ENCODE measurements at places on chromosomes 7 and 10.
A peak's percentile ranks its signal among the peaks of the same experiment; 100 is the strongest.

- DNase-seq = no peak
Measured at GRCh38 chr7:97271619-97272018, 154.1 kb downstream of the SDHAF3 start.

DNA sequence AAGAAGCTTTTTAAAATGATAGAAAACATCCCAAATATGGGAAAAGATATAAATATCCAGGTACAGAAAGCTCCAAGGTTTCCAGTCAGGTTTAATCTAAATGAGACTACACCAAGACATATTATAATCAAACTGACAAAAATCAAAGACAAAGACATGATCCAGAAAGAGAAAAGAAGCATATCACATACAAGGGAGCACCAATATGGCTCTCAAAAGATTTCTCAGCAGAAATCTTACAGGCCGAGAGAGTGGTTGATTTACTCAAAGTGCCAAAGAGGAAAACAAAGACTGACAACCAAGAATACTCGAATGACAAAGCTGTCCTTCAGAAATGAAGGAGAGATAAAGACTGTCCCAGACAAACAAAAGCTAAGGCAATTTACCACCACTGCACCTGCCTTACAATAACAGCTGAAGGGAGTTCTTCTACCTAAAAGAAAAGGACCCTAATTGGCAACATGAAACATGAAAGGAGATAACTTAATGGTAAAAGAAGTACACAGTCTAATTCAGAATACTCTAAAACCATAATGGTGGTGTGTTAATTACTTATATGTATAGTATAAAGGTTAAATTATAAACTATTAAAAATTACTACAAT, 25.4 kb downstream of the OR2A14 start:
- no peak for DNase-seq

GRCh38 chr10:126187399-126187798, 200.9 kb downstream of the ADAM12 start:
- no peak for DNase-seq

- no peak for DNase-seq
Measured at GRCh38 chr7:68238204-68238805, 1241.7 kb downstream of the TYW1 start.

GRCh38 chr10:11825796-11826414, 2.7 kb downstream of the PROSER2 start:
- no peak for DNase-seq

GRCh38 chr7:105830405-105831301, 45.7 kb downstream of the ATXN7L1 start:
- no peak for DNase-seq

GRCh38 chr7:17489961-17490360, 191.5 kb downstream of the AHR start:
- no peak for DNase-seq

GRCh38 chr10:28397229-28397628, 94.4 kb upstream of the MPP7 start:
- no peak for DNase-seq

DNA sequence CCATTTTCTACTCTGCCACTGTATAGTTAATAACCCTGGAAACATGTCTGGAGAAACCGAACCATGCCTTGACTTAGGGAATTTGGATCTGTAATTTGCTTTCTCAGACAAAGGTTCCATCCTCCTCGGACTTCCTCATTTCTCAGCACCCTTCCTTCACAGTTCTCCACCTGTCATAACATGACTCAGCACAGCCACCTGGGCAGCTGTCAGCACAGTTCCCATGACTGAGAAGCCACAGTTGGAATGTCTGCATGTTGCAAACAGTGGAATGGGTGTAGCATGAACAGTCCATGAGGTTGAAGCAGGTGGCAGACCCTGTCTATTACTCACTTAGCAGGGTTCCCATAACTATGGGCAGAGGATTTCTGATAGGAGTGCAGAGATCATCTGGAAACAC, 634 bp upstream of the OR9A4 start:
- no peak for DNase-seq

- DNase-seq = no peak
Measured at GRCh38 chr10:11337516-11337915, 273.9 kb downstream of the USP6NL start.

- no peak for DNase-seq
Measured at GRCh38 chr10:85151506-85151905, 823.1 kb downstream of the CCSER2 start.

GRCh38 chr7:93973134-93973533, 31.0 kb downstream of the BET1 start:
- no peak for DNase-seq

GRCh38 chr10:2850202-2850601, 217.1 kb upstream of the PFKP start:
- DNase-seq = no peak

DNA sequence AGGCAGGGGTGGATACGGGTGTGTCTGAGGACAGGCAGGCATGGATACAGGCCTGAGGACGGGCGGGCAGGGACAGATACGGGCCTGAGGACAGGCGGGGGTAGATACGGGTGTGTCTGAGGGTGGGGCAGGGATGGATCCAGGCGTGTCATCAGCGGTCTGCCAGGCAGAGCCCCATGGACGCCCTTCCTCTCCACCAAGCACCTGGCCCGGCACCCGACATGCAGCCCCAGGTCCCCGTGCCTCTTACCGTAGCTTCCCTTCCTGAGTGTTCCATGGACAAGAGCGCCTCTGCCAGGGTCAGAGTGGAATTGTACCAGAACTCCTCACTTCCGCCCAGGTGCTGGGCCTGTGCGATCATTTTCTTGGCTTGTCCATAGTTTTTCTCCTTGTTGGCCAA, 74.6 kb upstream of the NKX6-2 start:
- DNase-seq = no peak

DNA sequence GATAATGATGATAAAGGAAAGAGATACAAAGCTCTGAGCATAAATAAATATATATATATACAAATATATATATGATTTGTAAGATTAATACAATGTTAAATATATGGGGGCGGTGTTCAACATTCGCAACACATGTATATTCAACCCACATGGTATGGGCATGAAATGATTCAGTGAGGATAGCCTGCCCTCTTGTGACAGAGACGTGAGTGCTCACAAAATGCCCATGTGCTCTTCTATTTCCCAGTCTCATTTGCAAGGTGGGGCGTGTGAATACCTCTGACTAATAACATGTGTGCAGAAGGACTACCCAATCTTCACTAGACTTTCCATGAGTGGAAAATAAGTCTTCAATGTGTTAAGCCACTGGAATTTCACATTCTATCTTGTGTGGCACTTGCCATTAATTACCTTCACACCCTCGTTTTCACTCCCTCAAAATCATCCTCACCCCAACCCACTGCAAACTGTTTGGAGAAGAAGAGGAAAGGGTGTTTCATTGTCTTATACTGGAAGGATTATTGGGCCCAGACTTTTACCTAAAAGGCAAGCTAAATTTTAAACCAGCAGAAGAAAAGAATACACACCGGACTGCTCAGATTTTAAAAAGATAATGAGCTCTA, 26.9 kb downstream of the ASAH2 start:
- DNase-seq = peak; percentile 7

- DNase-seq = no peak
Measured at GRCh38 chr10:124033887-124034218, 59.5 kb downstream of the CHST15 start.

DNA sequence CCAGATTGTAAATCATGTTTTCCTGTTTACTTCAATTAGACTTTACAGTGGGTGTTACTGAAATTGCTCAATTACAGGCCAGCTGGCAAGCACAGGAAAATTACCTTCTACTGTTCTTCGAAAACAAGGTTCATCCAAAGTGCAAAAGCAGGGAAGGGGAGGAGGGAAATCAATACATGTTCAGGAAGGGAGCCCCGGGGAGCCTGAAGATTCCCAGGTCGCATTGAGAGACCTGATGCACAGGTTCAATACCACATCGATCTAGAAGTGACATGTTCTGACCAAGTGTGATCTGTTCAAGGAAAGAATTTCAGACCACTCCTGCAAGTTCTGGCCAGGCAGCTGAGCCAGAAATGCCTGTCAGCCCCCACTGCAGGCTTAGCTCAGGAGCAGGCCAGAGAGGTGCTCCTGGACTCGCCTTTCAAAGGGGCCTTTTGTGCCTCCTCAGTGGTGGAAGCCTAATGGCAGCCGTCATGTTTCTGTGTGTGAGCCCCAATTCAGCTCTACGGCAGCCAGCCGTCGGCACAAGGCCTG, 35.9 kb downstream of the FAM53B start:
- no peak for DNase-seq

DNA sequence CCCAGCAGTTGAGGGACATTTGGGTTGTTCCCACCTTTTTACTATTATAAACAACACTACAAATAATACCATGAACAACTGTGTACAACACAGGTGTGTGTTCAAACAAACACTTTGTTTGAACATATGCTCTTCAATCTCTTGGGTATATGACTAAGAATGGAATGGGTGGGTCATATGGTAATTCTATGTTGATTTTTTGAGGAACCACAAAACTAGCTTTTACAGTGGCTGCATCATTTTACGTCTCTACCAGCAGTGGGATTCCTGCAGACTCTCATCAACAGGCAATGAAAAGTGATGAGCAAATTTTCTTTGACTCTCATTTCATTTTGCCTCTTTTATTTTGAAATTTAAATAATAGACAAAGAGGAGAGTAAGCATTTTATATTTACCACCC, 116.9 kb upstream of the KLF14 start:
- DNase-seq = no peak

- no peak for DNase-seq
Measured at GRCh38 chr7:93119191-93119905, 1.6 kb upstream of the SAMD9 start.

DNA sequence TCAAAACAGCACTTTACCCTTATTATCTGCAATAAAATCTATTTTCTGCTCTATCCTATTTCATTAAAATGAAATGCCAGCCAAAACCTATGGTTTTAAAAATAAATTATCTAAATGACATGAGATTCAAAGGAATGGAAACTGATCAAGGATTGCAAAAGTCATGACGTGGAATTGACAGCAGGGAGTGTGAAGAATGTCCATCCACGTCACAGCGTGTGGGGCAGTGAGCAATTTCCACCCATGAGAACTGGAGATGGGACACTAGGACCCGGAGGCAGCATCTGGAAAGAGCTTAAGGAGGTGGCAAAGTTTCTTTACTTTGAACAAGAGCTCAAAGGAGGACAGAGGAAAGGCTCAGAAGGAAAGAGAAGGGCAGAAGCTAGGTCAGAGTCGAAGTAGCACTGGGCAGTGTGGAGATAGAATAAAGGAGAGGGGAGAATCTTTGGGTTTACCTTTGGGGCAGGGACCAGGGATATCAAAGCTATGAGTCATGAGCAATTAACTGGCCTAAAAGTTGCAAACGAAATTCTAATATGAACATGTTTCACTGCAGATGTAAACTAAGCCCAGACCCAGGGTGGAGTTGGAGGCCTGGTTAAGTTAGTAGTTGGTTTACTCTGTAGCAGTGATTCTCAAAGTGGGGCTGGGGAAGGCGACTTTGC, 24.9 kb upstream of the STK17A start:
- no peak for DNase-seq

GRCh38 chr10:75593692-75594556, 162.5 kb downstream of the LRMDA start:
- DNase-seq = no peak

All from activated naive CD4-positive, alpha-beta T cell treated with Interleukin-2 at 50 U/mL for 16 hours (primary cell).